ENCODE measurements at places on chromosomes 5 and 9. TPM values are rescaled to one million over a fixed set of nuclear protein-coding genes. Genes with fewer than 3 reads are reported as not detected.

Gene IL13
- not detected for total RNA-seq

Gene INSYN2B
- total RNA-seq, result 0.06 TPM

GRCh38 chr5:168672888-168673287 is 93.7 kb upstream of the PANK3 start:
- no peak for DNase-seq

- no peak for DNase-seq
Measured at GRCh38 chr5:39506211-39506610, 81.4 kb upstream of the DAB2 start.

Gene KIF24
- total RNA-seq, result 9.4 TPM

Data from neural progenitor cell (in vitro differentiated cells).